ENCODE measurements at places on chromosomes 12 and 14.

- DNase-seq = no peak
Observed at GRCh38 chr12:101915841-101916240, 38.5 kb downstream of the DRAM1 start.

DNA sequence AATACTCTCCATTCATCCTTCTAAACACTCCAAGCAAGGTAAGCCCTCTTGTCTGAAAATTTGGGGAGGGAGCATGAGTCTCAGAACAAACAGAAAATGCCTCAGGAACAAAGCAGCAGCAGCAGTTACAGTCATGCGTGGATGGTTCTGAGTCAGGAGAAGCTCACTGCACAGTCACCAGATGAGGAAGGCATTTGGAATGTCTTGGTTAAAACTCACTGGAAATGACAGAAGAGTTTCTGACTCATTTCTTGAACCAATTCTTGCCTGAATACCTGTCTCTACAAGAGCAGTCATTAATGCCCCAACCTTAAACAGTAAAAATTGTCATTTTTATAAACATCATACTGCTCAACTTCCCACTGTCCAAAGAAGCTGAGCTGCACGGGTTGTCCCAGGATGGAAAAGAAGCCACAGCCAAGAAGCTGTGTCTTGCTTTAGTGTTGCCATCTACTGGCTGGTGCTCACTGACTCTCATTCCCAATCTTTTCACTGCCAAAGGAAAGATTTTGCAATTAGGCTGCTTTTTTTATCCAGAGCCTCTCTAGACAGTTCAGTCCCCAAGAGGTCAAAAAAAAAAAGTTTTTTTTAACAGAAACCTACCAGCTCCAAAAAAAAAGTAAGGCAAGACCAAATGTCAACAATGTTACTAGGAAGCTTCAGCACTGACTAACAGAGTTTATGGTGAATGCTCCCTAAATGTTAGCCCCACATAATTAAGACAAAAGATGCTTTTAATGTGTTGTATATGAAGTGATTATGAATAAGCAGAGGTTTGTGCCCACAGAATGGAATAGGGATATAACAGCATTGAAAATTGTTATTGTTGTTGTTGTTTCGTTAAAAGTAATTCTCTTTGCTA lies 40.4 kb downstream of the KICS2 start:
- DNase-seq = no peak

GRCh38 chr12:49622501-49623141 lies 740 bp upstream of the PRPF40B start:
- DNase-seq = peak; percentile 78

- no peak for DNase-seq
Observed at GRCh38 chr14:33806905-33807304, 144.0 kb downstream of the EGLN3 start.

- no peak for DNase-seq
Observed at GRCh38 chr14:93708311-93708734, 80.0 kb downstream of the PRIMA1 start.

GRCh38 chr14:59032826-59033225 lies 155.6 kb upstream of the DAAM1 start:
- no peak for DNase-seq

GRCh38 chr12:43288671-43289425 lies 263.2 kb downstream of the ADAMTS20 start:
- no peak for DNase-seq

GRCh38 chr14:32104803-32105202 lies 27.7 kb downstream of the ARHGAP5 start:
- no peak for DNase-seq

DNA sequence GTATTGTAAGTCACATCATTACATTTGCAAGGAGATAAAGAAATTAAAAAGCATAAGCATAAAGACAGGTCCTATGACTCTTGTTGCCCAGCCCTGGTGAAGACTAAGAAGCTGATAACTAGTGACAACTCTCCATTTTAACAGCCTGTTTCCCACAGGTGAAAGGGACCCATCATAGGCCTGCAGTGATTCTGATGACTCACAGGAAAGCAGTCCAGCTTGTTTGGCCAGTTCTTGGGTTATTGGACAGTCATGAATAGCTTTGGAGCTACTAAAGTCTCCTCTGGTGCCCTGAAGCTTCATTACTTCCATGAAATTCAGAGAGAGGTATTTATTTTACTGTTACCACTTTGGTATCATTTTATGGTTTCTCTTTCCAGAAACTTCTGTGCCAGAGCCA lies 55.5 kb upstream of the DYRK2 start:
- DNase-seq = no peak

DNA sequence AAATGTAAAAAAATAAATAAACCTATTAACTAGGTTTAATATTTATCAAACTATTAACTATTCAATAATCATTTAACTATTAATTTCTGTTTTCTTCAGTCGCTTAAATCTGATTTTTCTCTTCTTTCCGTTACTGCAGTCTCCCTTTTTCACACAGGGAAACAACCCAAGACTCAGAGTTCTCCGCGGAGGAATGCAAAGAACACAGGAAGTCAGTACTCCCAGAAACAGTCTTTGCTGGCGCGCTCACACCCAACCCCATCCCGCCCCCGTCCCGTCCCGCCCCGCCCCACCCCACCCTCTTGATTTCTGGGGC lies 351 bp upstream of the METTL17 start:
- no peak for DNase-seq

- no peak for DNase-seq
Observed at GRCh38 chr14:42437809-42438208, 831.1 kb downstream of the LRFN5 start.

GRCh38 chr14:89575386-89576061 lies 158.5 kb upstream of the FOXN3 start:
- no peak for DNase-seq

DNA sequence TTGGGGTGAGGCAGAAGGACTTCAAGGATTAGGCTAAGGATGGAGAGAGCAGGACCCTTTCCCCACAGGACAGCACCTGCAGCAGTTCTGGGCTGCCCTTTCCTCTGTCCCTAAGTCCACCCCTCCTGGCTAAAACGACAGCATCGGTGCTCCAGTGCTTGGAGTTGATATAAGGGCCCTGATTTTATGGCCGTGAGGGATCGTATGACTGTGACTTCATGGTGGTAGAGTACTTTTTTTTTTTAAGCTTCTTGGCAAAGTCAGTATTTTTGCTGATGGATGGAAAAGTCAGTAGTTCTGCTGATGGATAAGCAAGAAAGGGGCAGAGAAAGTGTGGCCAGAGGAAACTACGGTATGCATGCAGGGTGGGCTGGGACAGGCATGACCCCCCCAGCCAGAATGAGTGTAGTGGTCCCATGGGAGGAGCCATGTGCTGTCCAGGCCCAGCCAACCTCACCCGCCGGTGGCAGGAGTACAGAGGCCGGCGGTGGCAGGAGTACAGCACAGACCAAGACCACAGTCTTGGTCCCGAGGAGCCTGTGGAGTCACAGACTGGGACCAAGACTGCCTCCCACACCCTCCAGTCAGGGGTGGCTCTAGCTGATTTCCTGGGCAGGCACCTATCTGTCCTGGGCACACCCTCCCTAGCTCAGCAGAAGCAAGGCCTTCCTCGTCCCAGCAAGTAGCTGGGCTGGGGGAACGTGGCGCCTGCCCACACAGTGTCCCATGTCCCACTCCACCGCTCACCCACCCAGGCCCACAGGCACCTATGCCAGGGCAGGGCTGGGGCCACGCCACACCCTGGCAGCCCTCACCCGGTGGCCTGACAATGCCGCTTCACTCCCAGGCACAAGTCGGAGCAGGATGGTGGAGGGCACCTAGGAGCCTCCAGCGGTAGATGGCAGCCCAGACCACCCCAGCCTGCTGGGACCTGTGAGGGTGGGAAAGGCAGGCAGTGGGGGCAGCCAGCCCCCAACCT lies 46.3 kb downstream of the CCDC88C start:
- no peak for DNase-seq

DNA sequence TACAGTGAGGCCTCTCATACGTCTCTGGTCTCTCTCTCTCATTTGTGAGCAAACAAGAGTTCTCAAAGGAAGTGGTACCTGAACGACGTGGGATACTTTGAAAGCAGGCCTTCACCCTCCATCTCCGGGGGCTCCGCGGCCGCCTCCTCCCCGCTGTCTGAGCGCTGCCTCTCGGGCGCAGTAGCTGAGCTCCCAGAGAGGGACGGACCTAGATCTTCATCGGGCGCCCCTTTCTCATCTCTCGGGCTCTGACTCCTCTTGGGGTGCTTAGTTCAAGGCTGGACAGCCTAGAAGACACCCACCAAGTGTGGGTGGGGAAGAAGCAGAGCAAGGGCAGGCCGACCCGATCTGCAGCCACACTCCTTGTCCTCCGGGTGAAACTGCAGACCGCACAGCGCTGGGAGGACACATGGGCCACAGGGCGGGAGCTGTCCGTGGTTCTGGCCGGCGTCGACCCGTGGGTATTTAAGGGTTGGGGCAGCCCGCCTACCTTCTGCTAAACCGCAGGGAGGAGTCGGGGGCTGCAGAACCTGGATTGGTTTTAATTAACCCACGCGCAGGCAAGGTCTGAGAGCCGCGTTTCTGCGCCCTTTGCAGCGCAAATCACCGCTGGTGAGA lies 92.7 kb downstream of the PAH start:
- no peak for DNase-seq

DNA sequence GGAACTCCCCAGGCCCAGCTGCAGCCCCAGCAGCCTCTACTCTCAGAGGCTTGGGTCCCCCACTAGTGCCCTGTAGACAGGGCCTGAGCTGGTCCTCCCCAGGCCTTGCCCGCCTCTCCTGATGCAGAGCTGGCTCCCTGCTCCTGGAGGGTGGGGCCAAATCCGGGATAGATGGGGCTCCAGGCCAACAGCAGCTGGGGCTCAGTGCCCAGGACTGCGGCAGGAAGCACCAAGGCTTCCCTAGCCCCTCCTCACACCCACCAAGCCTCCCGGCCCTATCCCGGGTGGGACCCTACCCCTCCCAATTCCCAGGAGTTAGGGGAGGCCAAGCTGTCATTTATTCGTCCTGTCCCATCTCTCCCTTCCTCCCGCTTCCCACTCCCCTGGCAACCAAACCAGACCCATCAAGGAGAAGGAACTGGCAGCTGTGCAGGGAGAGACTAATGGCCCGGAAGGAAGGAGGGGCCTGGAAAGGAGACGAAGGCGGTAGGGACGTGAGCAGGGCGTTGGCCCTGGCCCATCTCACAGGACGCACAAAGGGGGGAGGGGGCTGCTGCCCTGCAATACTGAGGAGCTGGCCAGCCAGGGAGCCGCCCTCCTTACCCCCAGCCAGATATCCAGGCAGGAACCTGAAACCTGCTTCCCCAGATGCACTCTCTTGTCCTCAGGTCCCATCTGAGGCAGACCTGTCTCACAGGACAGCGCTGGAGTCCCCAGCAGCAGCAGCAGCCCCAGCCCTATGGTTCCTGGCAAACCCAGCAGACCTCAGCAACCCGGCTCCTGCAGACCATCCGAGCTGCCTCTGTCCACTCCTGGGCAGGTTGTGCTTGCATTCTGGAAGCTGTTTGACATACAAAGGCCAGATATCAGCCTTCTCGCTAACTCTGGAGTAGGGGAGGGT lies 1.6 kb upstream of the PRPH start:
- DNase-seq = no peak

- peak; percentile 16 for DNase-seq
Observed at GRCh38 chr12:8648576-8649205, 13.9 kb downstream of the MFAP5 start.

DNA sequence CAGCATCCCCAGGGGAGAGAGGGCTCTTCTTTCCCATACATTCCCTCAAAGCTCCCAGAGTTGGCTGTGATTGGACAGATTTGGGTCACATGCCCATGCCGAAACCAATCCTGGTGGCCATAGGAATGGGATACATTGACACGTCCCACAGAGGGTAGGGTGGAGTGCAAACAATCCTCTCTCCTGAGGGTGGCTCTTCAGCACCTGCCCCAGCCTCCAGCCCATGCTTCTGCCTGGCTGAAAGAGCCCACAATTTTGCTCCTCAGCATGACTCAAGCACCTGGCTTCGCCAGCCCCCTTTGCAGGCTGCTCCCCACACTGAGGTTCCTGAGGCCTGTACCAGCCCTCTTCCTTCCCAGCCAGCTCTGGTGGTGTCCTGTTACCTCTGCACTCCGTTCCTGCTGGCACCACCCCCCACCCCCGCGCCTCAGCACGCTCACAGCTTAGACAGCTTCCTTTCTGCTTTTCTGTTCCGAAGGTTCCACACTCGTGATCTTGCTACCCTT lies 71.7 kb downstream of the CCDC92 start:
- no peak for DNase-seq

GRCh38 chr14:86450085-86450484 lies 920.1 kb downstream of the FLRT2 start:
- DNase-seq = no peak

GRCh38 chr12:40002178-40003169 lies 103.4 kb downstream of the SLC2A13 start:
- no peak for DNase-seq

DNA sequence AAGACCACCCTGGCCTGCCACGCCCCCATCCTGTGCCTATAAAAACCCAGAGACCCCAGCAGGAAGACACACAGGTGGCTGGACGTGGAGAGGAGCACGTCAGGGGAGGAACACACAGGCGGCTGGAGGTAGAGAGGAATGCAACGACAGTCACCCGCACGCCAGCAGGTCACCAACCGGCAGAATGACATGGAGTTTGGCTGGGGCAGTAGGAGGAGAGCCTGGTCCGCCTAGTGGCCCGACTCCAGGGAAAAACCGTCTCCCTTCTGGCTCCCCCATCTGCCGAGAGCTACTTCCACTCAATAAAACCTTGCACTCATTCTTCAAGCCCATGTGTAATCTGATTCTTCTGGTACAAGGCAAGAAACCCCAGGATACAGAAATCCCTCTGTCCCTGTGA lies 62.7 kb upstream of the KCNH3 start:
- DNase-seq = no peak

DNA sequence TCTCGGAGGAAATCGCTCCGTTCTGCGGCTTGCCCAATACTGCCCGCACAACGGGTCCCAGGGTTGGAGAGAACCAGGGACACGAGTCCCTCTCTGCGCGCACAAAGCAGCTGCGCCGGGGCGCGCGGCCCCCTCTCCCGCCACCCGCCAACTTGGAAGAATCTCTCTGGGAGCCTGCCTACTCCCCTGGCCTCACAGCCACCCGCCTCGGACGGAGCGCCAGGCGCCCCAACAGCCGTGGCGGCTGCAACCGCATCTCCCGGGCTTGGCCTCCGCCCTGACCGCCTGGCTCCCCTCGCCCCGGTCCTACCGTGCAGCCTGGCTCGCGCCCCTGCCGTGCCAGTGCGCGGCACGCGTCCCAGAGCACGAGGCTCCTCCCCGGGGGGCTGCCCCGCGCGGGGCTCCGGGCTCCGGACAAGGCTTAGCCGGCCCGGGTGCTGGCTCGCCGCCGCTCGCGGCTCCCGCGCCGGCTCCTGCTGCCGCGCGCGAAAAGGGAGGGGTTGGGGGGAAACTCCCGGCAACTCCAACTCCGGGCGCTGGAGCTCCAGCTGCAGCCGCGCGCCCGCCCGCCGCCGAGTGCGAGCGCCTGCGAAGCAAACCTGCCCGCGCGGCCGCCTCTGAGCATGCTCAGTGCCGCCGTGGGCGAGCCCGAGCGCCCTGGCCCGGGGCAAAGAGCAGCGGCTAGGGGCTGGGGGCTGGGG lies at the start of gene STXBP6:
Gene STXBP6 (minus strand): TSS at position 580 of the 701 bp plus-strand sequence. CDS start 75,329 bp downstream, outside the sequence.
- no peak for DNase-seq

DNA sequence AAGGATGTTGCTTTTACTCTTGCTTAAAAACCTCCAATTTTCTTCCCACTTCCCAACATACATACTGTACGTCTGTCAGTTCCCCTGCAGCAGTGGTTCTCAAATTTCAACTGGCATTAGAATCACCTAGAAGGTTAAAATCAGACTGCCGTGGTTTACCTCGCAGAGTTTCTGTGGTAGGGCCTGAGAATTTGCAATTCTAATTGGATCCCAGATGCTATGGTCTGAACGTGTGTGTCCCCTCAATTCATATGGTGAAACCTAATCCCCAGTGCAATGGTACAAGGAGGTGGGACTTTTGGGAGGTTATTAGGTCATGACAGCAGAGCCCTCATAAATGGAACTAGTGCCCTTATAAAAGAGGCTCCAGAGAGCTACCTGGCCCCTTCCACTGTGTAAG lies 226.9 kb downstream of the CRADD start:
- no peak for DNase-seq
